A172 (cell line): ENCODE measurements at places on chromosomes 1 and 21.

DNA sequence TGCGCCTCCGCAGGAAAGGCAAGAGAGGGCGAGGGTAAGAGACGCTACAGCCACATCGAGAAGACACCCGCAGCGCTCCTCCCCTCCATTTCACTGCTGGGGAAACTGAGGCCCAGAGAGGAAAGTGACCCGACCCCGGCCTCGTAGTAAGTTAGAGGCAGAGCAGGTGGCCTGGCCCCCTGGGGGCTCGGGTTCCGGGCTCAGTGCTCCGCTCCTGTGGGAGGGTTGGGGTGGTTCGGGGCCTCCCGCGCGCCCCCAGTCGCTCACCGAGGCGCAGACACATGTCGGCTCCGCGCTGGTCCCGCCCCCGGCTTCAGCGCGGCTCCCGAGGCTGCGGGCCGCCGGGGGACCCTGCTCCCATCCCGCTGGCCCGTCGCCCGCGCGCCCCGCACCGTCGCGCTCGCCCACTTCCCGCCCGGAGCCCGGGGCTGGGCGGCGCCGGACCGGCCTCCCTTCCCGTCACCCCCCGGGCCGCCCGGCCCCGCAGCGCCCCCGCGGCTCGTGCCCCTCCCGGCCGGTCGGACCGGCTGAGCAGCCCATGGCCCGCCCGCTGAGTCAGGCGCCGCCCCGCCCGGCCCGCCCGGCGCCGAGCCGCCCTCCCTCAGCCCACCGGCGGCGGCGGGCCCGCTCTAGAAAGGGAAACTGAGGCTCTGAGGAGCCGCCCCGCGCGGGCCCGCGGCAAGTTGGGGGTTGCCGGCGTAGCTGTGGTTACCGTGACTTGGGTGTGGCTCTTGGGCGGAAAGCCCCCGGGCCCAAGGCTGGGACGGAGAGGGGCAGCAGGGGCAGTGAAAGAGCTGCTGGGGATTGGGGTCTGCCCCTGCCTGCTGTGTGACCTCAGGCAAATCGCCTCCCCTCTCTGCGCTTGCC is at the start of gene TMEM54:
Gene TMEM54, minus strand, starts transcription at position 434 of the 867 bp plus-strand sequence. Its CDS starts 151 bp downstream, at position 283.
- DNase-seq = no peak

GRCh38 chr21:46347791-46348381 is 23.9 kb downstream of the PCNT start:
- no peak for DNase-seq

DNA sequence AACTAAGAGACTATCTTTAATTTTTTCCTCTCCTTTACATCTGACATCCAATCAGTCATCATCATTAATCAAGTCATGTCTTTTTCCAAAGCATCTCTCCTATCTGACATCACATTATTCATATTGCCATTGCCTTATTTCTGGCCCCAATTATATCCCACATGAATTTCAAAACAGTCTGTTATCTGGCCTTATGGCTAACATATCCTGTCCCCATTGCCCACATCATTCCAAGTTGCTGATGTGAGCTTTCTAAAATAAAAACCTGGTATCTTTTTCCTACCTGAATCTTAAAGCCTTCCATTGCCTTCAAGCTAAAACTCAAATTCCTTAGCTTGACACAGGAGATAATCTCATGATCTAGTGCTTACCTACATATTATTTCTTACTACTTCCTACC is 283.9 kb downstream of the LRRC40 start:
- DNase-seq = no peak

- DNase-seq = peak; percentile 73
Measured at GRCh38 chr1:161088587-161089110, 709 bp downstream of the NECTIN4 start.

- DNase-seq = peak; percentile 13
Measured at GRCh38 chr1:87712261-87713010, 383.8 kb downstream of the LMO4 start.

- DNase-seq = no peak
Measured at GRCh38 chr1:233635765-233636502, 22.0 kb downstream of the KCNK1 start.

DNA sequence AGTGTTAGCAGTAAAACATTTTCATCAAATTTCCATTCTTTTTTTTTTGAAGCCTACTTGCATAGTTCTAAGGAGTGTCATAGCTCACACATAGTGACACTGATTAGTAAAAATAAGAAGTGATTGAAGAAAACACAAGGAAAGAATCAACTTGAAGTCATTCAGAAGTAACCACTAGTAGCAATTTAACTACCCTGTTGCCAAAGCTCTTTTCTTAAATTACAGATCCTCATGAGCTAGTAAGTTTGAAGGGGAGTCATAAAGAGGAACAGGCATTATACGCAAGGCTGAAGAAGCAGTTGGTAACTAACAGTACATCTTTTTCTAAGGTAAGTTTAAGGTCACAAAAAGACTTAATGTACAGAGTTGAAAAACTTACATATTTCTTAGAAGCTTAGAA is 332.2 kb downstream of the CHRM3 start:
- DNase-seq = no peak

DNA sequence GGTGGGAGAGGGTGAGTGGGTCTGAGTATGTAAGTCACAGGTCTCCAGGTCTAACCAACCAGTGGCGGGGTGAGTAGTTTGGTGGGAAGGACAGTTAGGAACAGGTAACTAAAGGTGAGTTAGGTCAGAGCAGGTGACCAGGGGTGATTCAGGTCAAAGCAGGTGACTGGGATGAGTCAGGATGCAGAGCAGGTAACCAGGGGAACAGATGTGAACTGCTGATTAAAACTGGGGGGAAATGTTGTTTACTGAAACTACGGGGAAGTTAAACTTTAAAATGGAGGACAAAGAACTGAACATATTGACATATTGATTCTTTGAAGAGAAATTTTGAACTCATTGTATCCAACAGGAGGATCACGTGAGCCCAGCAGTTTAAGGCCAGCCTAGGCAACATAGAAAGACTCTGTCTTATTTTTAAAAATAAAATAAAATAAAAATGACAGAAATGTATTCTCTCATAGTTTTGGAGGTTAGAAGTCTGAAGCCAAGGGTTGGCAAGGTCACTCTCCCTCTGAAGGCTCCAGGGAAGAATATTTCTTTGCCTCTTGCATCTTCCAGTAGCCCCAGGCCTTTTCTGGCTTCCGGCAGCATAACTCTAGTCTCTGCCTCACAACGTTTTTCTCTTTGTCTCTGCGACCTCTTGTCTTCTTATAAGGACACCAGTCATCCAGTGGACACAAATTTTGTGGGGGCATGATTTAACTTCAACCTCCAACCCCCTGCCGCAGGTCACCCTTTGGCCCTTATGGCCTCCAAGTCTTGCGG is 64.3 kb upstream of the TINAGL1 start:
- no peak for DNase-seq

DNA sequence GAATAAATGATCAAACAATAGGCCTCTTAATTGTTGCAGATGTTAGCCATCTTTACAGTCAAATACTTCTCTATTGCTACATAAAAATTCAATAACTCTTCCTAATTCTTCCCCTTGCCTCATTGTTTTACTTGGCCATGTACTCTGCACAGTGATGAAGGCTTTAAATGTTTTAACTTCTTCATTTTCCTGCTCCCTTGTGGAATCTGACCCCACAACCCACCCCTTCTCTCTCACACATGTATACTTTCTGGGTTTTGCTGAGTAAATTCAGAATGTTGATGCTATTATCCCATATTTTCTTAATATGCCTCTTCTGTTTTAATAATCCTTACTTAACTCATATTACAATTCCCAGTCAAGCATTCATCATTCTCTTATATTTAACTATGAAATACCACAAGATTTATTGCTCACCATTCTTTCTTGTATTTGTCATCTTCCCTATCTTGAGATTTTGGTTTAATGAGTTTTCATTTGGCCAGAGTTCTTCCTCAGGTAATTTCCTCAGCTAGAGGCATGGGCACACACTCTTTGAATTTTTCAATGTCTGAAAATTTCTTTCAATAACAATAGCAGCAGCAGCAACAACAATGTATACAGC is 327.8 kb upstream of the USP24 start:
- peak; percentile 30 for DNase-seq

- no peak for DNase-seq
Measured at GRCh38 chr21:16796776-16797175, 716.1 kb upstream of the CXADR start.

DNA sequence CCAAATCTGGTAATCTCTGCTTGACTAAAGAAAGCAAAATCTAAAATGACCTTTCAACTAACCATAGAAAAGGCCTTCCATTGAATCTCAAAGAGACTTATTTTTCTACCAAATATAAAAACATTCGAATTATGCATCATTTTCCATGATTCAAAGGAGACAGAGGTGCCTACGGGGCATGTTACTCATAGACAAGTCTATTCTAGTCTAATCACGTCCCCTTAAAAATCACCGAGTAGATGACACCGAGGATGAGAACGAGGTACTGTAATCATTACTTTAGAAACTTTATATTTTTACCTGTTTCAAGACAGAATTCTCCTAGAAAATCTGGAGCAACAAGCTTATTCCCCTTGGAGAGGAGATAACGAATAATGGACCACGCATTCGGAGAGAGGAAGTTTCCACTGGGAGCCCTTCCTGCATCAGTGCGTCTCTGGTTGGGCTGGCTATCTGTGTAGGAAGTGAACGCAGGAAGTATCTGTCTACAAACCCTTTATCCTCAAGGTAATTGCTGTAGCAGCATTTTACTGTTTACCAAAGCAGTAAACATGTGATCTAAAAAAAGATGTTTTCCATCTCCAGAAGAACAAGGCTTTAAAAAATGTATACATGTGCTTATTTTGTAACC is 9.5 kb downstream of the ERG start:
- no peak for DNase-seq

DNA sequence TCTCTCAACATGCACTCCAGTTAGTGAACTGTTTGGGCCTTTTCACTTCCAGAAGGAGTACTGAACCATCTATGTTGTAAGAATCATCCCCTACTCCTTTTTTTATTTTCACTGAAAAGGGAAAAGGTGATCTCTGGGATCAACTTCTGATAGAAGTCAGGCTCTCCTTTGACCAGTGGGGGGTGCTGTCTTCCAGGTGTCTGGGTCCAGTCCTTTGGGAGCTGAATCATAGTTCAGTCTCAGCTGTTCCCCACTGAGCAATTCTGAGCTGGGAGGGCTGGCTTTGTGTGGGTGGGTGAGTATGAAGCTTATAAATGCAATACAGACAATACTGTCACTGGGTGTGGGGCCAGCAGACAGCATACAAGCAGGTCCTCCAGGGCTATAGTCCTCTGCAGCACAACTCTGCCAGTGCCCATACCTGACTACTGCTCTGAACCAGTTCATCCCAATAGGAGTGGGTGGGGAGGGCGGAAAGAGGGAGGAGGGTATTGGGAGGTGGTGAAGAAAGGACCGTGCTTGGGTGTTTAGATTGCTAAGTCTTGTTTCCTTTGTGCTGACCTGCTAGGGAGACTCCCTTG is 12.5 kb upstream of the SARS1 start:
- DNase-seq = peak; percentile 71

GRCh38 chr1:2170211-2170610 is 24.4 kb downstream of the FAAP20 start:
- DNase-seq = peak; percentile 51
